NT2/D1 (cell line): ENCODE measurements at places on chromosomes 5 and 9.

DNA sequence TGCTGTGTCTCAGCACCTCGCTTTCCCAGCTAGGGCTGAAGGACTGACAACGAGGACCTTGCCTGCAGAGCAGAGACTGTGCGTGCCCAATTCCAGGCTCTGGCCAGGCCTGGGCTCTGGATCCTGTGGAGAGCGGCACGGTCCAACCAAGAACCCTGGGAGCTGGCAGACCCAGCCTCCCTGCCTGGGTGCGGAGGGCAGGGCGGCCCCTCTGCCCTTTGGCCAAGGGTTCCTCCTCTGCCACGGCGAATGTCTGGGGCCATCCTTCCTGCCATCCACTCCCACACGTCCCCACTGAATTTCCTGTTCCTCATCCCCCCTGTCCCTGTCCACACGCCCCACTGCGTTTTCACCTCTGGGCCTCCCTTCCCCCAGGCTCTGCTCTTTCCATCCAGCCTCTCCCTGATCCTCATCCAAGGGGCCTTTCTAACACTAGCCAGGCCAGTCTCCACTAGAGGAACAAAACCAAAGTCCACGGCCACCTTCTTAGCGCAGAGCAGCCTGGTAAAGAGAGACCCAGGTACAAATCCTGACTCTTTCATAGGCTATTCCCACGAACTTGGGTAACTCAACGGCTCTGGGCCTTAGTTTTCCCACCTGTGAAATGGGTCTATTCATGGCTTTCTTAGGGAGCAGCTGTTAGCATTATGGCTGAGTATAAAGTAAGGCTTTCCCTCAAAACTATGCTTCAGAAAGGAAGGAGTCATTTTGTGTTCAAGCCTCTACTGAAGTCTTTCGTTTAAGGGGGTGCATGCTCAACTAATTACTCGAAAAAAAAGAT lies 95.5 kb upstream of the PHYKPL start:
- no peak for DNase-seq

DNA sequence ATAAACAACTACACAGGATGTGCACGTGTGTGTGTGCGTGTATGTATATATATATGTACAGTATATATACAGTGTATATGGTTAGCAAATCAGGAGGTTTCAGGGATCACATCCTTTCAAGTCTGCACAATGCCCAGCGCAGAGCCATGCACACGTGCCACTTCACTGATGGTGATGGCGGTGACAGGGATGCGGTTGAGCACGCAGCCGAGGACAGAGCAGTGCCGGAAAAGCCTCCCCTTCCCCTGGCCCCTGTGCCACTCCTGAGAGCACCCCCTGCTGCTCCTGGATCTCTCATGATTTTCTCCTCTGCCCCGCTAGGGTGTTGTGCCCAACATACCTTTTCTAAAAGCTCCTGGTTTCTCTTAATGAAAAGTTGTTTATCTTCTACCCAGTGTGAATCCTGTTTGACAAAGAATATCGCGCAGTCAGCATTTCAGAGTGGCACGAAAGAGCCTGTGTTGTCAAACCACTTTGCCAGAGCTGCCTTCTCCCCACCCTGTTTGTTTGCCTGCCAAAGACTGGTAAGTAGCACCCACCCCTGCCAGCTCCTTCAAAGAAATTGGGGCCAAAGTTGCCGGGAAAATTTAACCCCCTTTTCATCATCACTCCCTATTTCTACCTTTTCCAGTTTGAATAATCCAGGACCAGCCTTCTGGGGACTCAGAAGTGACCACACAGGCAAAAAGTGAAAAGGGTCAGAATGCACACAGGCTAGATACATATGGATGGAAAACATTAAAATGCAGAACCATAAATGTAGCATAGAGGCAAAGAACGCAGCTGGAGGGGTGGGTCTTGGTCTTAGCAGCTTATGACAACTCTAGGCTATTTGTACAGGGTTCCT lies 126.2 kb upstream of the DPYSL3 start:
- DNase-seq = no peak

GRCh38 chr5:14257995-14258403 lies 114.9 kb downstream of the TRIO start:
- DNase-seq = no peak

DNA sequence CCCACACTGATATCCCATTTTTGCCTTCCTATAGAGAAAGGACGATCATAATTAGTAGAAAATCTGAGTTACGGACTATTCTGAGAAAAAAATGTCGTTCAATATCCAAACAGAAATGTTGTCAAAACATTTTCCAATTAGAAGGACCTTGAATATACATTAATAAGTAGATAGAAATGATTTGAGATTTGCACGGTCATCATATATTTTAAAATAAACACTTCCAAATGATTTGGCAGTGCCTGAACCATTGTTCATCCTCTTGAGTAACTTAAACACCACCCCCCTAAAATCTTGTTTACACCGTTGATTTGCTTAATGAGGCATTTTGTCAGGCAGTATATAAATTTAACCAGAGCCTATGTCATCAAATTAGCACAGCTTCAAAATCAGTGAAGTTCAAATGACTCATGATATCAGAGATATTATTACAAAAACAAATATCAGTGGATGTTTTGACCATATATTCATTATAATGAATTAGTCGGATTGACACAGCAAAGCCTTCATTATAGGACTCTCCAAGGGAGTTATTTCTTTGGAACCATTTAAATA lies 105.0 kb downstream of the ACTL7B start:
- DNase-seq = no peak

- DNase-seq = no peak
These were observed 3.9 kb upstream of the NKD2 start for GRCh38 chr5:1004461-1005248.

DNA sequence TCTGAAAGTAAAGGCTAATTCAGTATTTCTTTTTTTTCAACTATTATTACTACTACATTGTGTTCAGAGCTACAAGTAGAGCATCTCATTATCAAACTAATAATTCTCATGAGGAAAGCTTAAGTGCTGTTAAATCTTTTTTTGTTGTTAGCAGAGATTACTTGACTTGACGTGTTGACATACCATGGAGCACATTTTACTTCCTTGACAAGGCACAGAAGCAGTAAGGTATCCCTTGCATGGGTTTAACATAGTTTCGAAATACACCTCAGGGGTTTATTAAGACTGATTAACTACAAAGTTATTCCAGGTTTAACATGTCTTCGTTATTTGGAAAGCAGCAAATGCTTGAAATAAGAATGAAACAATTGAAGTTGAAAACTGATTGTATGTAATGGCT lies 7.0 kb downstream of the SPDL1 start:
- no peak for DNase-seq

GRCh38 chr5:134450374-134450773 lies 38.7 kb upstream of the CDKN2AIPNL start:
- no peak for DNase-seq

GRCh38 chr9:118596374-118597015 lies 772.7 kb downstream of the BRINP1 start:
- no peak for DNase-seq

DNA sequence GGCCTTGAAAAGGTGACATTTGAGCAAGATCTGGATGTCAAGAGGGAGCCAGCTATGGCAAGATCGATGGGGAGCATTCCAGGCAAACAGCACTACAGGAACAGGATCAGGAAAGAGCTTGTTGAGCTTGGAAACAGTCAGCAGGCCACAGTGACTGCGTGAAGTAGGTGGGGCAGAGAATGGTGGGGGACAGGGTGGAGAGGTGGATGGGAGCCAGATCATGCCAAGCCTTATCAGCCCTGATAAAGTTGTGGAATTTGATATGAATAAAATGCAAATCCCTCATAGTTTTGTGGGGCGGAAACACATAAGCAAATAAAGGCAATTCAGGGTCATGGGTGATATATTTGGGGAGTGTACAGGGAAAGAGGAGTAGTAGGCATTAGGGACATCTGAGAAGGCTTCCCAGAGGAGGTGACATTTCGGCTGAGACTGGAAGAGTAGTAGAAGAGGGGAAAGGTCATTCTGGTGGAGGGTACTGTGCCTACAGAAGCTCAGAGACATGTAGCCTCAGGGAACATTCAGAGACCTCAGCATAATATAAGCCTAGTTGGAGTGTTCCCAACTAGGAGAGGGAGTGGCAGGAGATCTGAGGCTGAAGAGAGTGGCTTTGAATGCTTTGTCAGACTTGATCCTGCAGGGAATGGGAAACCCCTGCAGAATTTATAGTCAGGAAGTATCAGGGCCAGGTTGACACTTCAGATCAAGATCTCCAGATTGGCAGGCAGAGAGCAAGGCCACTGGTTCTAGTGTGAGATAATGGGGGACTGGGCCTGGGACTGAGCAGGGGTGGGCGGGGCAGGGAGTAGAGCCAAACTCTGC lies 9.7 kb upstream of the CYSTM1 start:
- DNase-seq = no peak

DNA sequence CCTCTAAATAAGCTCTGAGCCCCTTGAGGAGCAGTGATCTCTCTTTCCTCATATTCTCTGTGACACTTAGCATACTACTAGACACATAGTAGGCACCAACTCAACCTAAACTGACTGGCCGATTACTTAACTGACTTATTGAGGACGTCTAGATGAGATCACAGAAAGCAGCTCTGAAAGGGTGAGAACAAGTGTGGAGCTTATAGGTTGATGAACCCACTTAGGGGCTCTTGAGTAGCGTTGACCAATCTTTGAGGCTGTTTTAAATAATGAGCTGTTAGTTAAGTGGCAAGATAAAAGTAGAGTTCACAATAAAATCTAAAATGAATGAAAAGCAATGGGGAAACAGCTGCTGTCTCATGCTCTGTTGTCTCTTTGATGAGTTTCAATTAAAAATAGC lies 124.7 kb upstream of the TNPO1 start:
- DNase-seq = no peak

DNA sequence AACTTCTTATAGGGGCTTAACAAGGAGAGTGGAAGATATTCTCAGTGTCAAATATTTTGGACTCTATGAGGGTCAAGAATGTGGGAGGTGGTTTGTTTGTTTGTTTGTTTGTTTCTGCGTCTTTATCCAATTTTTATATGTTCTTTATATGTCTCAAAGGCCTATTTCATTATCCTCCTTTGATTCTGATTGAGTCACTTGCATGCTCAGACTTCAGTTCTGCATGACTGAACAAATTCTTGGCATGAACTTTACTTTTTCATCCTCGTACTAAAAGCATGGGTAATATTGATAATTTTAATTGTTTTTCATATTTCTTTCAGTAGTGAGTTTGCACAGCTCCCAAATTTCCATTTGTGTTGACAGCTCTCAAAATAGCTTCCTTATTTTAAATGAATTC lies 19.2 kb upstream of the ERBIN start:
- no peak for DNase-seq

DNA sequence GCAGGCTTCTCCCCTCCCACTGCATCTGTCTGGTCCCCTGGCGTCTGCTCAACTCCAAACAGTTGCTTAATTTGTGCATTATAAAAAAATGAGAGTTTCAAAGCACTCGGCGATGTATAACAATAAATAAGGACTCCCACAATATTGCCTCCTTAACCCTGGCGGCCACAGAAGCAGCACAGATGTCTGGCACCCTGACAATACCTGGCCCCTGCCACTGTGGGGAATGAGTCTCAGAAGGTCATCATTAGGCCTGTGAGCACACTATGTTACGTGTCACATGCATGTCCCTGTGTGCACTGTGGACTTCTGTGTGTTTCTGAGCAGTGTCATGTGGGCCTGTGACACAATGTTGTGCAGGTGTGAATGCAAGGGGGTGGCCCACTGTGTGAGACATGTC lies 236.5 kb downstream of the PBX3 start:
- no peak for DNase-seq
